ENCODE measurements at places on chromosomes 16 and 17.
A peak's percentile ranks its signal among the peaks of the same experiment; 100 is the strongest.

GRCh38 chr16:66658143-66658859, 38.2 kb downstream of the CMTM4 start:
- DNase-seq = no peak

- no peak for DNase-seq
These were observed 27.0 kb downstream of the ATP6V0A1 start for GRCh38 chr17:42485680-42486079.

GRCh38 chr16:82713778-82714177, 87.0 kb downstream of the CDH13 start:
- no peak for DNase-seq

GRCh38 chr16:56869513-56870275, 4.7 kb downstream of the SLC12A3 start:
- DNase-seq = peak; percentile 38

DNA sequence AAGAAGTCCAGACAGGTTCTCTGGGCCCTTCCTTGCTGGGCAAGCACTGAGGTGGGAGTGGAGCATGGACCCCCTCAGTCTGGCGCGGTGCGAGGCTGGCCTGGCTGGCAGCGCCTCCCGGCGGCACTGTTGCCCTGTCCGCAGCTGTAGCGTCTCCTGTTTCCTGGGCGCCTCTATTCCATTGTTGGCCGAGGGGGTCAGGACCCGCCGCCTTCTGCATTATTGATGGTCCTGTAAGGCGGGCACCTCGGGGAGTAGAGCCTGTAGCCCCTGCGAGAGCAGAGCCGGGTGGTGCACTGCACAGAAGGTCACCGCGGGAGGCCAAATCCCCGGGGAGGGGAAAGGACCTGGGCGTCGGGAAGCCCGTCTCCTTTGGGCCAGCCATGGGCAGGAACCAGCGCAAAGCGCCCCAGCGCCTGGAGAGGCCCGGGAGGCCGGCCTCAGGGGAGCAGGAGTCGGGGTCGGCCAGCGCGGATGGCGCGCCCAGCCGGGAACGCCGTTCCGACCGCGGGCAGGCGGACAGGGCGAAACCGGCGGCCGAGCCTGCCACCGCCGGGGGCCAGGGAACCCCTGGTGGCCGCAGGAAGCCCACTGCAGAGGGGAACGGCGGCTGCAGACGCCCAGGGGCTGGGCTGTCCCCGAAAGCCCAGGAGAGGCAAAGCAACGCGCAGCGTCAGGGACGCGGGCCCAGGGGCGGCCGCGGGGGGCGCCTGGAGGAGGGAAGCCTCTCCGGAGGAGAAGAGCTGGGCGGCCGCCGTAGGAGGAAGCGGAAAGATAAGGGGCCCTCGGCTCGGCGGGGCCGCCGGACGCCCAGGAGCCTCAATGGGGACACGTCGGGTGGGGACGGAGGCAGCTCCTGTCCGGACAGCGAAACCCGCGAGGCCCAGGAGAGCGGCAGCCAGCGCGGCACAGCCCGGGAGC, at the start of gene MYO15B:
Gene MYO15B (plus strand): TSS at position 126 of the 921 bp plus-strand sequence. CDS start 258 bp downstream, at position 384.
- no peak for DNase-seq

GRCh38 chr16:69348222-69348621, 3.4 kb downstream of the TMED6 start:
- DNase-seq = no peak

DNA sequence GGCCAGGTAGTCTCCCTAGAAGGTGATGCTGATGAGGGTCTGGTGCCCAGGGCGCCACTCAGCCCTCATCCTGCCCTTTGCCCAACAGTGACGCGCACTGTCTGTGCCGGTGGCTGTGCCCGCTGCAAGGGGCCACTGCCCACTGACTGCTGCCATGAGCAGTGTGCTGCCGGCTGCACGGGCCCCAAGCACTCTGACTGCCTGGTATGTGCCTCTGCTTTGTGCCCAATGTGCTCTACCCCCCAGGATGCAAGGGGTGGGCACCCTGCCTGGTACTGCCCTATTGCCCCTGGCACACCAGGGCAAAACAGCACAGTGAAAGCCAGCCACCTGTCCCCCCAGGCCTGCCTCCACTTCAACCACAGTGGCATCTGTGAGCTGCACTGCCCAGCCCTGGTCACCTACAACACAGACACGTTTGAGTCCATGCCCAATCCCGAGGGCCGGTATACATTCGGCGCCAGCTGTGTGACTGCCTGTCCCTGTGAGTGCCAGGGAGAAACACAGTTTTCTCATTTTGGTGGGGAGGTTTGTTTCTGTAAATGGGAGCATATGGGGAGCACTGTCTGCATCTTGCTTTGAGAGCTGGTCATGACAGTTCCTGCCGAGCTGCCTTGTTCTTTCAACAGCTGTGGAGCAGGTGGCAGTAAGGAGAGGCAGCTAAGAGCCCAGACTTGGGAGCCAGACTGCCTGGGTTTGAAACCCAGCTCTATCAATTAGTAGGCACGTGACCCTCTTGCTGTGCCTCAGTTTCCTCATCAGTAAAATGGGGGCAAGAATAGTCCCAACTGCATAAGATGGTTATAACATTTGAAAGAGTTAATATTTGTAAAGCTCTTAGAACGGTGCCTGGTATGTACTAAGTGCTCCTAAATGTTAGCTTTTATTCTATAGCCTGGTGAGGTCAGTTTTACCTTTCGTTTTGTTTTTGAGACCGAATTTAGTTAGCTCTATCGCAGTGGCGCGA, 10.4 kb downstream of the ERBB2 start:
- no peak for DNase-seq

GRCh38 chr17:51684214-51684613, 423.9 kb downstream of the UTP18 start:
- no peak for DNase-seq

- no peak for DNase-seq
These were observed 45.9 kb downstream of the MAPT start for GRCh38 chr17:45940293-45940692.

DNA sequence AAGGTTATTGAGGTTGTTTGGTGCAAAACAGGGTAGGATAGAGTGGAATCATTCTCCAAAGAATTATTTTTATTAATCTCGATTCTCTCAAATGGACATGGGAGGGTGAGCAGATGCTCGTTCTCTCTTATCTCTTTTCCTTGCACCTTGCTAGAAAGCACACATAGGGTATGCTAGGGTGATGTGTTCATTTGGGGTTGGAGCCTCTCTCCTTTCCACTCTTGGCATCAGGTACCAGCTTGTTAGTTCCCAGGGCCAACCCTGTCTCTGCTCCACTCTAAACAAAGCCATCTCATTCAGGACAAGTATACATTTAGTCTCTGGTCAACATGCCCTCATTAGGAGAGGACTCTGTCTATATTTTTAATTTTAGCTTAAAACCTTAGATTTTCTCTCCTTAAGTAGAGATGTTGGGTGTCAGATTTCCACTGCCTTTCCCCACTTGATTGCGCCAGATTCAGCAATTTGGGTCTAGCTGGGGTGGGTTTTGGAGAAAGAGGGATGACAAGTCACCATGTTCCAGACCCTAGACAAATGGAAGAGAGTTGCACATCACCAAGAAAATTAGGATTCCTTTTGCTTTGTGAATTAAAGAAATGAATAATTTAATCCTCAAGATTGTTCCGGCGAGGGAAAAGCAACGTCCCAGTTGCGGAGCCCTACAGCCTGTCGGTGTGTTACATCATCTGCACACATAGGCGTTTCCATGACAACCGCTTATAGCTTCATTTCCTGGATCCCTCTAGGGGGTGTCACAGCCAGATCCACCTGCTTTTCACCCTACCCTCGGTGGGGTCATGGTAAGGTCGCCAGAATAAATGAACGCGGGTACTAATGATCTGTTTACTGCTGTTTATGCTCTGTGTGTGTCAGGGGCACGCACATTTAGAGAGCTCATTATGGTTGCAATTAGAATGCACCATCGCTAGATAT, 41.6 kb downstream of the SNX11 start:
- no peak for DNase-seq

DNA sequence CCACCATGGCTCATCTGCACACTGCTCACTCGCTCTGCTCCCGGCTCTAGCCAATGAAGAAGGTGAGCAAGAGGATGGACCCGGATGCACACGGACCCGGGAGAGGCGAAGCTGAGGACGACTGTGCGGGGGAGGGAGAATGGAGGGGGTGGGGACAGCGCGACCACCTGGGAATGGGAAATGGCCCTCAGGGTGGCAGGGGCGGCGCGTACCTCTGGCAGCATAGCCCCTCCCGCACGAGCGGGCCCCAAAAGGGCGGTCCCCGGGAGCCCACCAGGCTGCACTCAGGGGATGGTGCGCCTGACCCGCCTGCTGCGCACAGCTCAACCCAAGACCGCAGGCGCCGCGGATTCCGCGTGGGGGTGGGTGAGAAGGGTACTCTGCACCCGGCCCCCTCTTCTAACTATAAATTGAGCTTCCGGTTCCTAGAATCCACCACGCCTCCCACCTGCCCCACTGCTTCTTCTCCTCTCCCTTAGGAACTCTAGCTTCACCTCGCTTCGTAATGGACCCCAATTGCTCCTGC, 6.1 kb downstream of the MT1H start:
- no peak for DNase-seq

DNA sequence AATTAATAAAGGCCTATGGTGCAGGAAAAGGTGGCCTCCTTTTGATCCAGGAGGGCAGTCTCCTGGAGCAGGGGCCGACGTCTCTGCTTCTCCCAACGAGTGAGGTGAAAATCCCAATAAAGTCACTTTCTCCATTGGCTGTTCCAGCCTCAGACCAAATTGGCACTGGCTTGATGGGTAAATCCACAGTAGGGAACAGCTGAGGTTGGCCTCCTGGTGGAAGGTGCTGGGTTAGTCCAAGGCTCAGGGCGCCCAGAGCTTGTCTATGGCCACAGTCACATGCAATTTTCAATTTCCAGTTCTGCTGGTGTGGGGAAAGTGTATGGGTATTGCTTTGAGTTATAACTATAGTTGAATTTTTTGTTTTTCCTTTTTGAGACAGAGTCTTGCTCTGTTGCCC, 79.0 kb downstream of the NETO2 start:
- DNase-seq = no peak

DNA sequence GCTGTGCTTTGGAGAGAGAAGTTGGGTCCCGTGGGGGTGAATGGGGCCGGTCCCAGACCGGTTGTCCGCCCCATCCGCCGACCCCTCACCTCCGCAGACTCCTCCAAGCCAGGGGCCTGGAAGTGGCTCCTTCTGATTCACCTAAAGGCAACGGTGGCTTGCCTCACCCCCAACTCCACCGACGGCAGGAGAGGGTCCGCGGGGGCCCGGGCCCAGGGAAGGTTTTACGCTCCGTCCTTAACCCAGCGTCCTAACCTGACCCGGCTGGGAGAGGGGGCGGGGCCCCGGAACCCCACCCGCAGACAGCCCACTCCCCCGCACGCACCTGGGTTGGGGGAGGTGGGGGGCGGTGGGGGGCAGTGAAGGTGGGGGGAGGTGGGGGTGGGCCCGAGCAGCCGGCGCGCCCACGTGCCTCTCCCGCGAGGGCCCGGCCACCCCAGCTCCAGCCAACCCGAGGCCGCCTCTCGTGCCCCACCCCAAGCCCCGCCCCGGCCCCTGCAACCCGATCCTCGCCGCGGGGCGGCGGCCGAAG, 12.7 kb upstream of the CD300A start:
- DNase-seq = peak; percentile 47

DNA sequence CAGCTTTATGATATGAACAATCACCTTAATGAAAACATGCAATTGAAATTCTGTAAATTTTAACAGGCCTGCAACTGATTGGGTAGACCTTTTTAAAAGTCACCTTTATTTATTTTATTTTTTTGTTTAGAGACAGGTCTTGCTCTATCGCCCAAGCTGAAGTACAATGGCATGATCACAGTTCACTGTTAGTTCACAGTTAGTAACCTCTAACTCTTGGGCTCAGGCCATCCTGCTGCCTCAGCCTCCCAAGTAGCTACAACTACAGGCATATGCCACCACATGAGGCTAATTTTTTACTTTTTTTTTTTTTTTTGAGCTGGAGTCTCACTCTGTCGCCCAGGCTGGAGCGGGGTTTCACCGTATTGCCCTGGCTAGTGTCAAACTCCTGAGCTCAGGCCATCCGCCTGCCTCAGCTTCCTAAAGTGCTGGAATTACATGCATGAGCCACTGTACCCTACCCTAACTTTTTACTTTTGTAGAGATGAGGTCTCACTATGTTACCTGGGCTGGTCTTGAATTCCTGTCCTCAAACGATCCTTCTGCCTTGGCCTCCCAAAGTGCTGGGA, 28.0 kb downstream of the AP1G1 start:
- no peak for DNase-seq

- DNase-seq = no peak
These were observed 4.0 kb upstream of the KAT8 start for GRCh38 chr16:31113121-31114120.

- DNase-seq = peak; percentile 83
These were observed 60.3 kb upstream of the CIBAR2 start for GRCh38 chr16:85172455-85173145.

- DNase-seq = no peak
These were observed 371.9 kb downstream of the HS3ST3B1 start for GRCh38 chr17:14672830-14673229.

- DNase-seq = peak; percentile 69
These were observed 4.5 kb downstream of the FBXL19 start for GRCh38 chr16:30927789-30928378.

DNA sequence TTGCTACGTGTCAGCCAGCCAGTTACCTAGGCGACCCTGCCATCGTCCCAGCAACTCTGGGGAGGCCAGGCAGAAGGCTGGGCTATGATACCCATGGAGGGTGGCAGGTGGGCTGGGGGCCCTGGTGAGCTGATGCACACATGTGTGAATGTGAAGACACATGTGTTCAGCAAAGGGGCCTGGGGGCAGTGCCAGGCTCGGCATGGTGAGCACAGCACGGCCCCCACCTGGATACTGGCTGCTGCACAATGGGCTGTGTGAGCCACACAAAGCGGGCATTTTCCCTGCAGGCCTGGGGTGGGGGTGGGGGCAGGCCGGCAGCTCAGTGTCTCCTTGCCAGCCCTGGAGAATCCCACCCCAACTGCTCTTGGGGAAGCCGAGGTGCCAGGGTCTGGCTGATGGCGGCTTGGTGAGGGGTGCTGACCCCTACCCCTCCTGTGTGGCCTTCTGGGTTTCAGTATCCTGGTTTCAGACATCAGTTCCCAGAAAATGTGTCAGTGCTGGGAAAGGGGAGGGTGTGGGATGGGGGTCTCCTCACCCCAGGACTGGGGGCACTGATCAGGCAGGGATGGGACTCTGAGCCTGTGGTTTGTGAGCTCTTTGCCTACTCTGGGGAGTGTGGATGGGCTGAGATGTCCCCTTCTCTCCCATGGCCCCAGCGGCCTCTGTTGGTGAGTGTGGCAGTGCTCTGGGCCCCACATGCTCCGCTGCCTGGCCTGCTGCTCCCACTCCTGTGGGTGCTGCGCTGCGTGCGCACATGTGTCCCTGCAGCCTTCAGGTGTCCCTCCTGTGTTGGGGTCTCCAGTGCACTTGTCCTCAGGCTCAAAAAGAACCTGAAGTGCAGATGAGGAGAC, 5.1 kb downstream of the LLGL1 start:
- DNase-seq = no peak

- DNase-seq = no peak
These were observed 31.8 kb downstream of the ANKRD11 start for GRCh38 chr16:89458551-89458950.
